T-helper 17 cell (primary cell): ENCODE measurements at places on chromosomes 7 and 10.
A peak's percentile ranks its signal among the peaks of the same experiment; 100 is the strongest.

DNA sequence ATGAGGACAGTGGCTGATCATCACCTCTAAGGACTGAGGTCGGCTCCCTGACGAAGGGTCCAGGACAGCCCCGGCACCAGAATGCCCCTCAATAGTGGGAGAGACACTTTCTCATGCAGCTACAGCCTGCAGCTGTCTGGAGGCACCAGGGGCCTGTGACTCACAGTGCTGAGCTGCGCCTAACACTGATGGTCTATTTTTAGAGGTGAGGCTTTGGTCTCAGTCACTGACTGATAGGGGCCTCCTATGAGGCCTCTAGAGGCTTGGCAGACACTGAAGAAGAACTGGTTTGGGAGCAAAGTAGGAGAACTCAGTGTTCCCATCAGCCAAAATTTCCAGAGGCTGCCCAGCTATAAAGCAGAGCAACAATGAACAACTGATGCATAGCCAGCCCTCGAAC lies 130.1 kb downstream of the COBL start:
- no peaks in the 10 kb centered on the region for H3K36me3 ChIP-seq
- H3K4me1 ChIP-seq, result no peaks in the 10 kb centered on the region
- H3K27ac ChIP-seq, result no peak overlapping the region
- no peak for DNase-seq
- H3K27me3 ChIP-seq, result peaks cover 28% of the 10 kb centered on the region

- no peak for DNase-seq
- peaks cover 4% of the 10 kb centered on the region for H3K27me3 ChIP-seq
- H3K4me1 ChIP-seq, result peaks cover 30% of the 10 kb centered on the region
- H3K27ac ChIP-seq, result peak overlapping the region; percentile 97
- peak overlapping the region; percentile 85 for H3K4me3 ChIP-seq
- H3K36me3 ChIP-seq, result no peaks in the 10 kb centered on the region
Measured at GRCh38 chr7:5557920-5558401, 134.3 kb upstream of the TNRC18 start.

- H3K36me3 ChIP-seq, result no peaks in the 10 kb centered on the region
- H3K4me1 ChIP-seq, result no peaks in the 10 kb centered on the region
- H3K27me3 ChIP-seq, result no peaks in the 10 kb centered on the region
- H3K27ac ChIP-seq, result no peak overlapping the region
Measured at GRCh38 chr10:106714734-106715555, 449.6 kb downstream of the SORCS1 start.

DNA sequence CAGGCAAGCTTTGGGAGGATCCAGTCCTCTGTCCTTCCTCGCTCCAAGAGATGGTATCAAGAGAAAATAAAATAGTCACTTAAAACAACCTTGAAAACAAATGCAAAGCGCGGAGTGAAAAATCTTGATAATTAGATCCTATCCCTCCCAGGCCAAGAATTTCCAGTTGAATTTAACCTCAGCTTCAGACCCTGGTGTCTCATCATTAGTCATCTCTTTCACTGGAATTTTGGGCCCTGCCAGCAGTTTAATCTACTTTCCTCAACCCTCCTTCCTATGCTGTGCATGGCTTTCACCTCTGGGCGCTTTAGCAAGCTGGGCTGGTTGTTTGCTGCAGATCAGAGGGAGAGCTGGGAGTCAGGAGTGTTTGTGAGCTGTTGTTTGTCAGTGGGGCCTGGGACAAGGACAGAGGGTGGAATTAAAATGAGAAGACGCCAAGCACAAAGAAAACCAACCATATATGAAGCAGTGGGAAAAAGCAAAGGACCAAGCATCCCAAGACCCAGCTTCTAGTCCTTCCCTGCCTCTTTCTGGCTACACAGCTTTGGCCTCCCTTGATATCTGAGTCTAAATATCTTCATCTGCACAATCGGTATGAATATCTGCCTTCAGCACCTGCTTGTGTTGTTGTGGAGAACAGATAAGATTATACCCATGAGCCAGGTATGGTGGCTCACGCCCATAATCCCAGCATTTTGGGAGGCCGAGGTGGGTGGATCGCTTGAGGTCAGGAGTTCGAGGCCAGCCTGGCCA lies 13.5 kb downstream of the MYOF start:
- H3K27ac ChIP-seq, result no peak overlapping the region
- no peaks in the 10 kb centered on the region for H3K27me3 ChIP-seq
- peaks cover 3% of the 10 kb centered on the region for H3K4me1 ChIP-seq
- H3K36me3 ChIP-seq, result peaks cover 2% of the 10 kb centered on the region
- H3K4me3 ChIP-seq, result no peak overlapping the region
- no peak for DNase-seq

GRCh38 chr10:29636178-29636577 lies 1.4 kb upstream of the SVIL start:
- H3K4me1 ChIP-seq, result peaks cover 43% of the 10 kb centered on the region
- H3K27ac ChIP-seq, result peak overlapping the region; percentile 97
- no peaks in the 10 kb centered on the region for H3K27me3 ChIP-seq
- DNase-seq, result no peak

- no peaks in the 10 kb centered on the region for H3K27me3 ChIP-seq
- H3K4me1 ChIP-seq, result no peaks in the 10 kb centered on the region
- H3K4me3 ChIP-seq, result no peak overlapping the region
- no peak for DNase-seq
- H3K27ac ChIP-seq, result no peak overlapping the region
Measured at GRCh38 chr7:94179466-94179865, 175.3 kb upstream of the BET1 start.

GRCh38 chr10:84293574-84294016 lies 34.8 kb upstream of the CCSER2 start:
- DNase-seq, result no peak
- no peaks in the 10 kb centered on the region for H3K4me1 ChIP-seq
- no peak overlapping the region for H3K4me3 ChIP-seq

DNA sequence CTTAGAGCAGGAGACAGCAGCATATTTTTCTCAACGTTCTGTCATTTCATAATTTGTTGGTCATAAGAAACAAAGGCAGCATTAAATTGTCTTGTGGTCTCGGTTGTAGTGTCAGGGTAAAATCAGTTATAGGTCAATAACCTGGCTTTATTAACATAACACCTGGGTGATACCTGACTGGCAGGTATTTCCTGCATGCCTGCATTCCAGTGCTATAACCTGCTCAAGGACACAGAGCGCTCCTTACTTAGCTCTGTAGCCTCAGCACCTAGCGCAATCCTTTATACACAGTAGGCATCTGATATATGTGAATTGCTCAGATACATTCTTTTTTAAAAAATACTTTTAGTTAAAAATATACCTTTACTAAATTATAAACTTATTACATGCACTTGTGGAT lies 38.9 kb upstream of the PRKG1 start:
- no peaks in the 10 kb centered on the region for H3K36me3 ChIP-seq
- no peak for DNase-seq
- H3K4me3 ChIP-seq, result no peak overlapping the region
- no peak overlapping the region for H3K27ac ChIP-seq

- peaks cover 30% of the 10 kb centered on the region for H3K27me3 ChIP-seq
- no peaks in the 10 kb centered on the region for H3K36me3 ChIP-seq
- H3K4me1 ChIP-seq, result no peaks in the 10 kb centered on the region
- DNase-seq, result no peak
- no peak overlapping the region for H3K27ac ChIP-seq
Measured at GRCh38 chr10:42951486-42952251, 125.2 kb upstream of the RET start.

- DNase-seq, result no peak
- peaks cover 4% of the 10 kb centered on the region for H3K4me1 ChIP-seq
- H3K27me3 ChIP-seq, result peaks cover 100% of the 10 kb centered on the region
- no peak overlapping the region for H3K4me3 ChIP-seq
- no peaks in the 10 kb centered on the region for H3K36me3 ChIP-seq
- no peak overlapping the region for H3K27ac ChIP-seq
Measured at GRCh38 chr10:114395366-114396022, 8.8 kb downstream of the AFAP1L2 start.

GRCh38 chr7:91344911-91345310 lies 80.7 kb downstream of the FZD1 start:
- no peak overlapping the region for H3K4me3 ChIP-seq
- no peak overlapping the region for H3K27ac ChIP-seq
- DNase-seq, result no peak
- no peaks in the 10 kb centered on the region for H3K4me1 ChIP-seq
- no peaks in the 10 kb centered on the region for H3K36me3 ChIP-seq

- H3K27me3 ChIP-seq, result peaks cover 4% of the 10 kb centered on the region
- H3K4me1 ChIP-seq, result peaks cover 3% of the 10 kb centered on the region
- H3K36me3 ChIP-seq, result peaks cover 2% of the 10 kb centered on the region
- H3K4me3 ChIP-seq, result no peak overlapping the region
- DNase-seq, result no peak
- H3K27ac ChIP-seq, result peak overlapping the region; percentile 29
Measured at GRCh38 chr7:50730446-50731400, 52.0 kb downstream of the GRB10 start.

- no peak for DNase-seq
- H3K27ac ChIP-seq, result no peak overlapping the region
- H3K36me3 ChIP-seq, result no peaks in the 10 kb centered on the region
- H3K4me1 ChIP-seq, result no peaks in the 10 kb centered on the region
- H3K27me3 ChIP-seq, result no peaks in the 10 kb centered on the region
Measured at GRCh38 chr10:24737001-24737400, 13.3 kb upstream of the ARHGAP21 start.

- H3K27ac ChIP-seq, result peak overlapping the region; percentile 73
- H3K4me1 ChIP-seq, result peaks cover 36% of the 10 kb centered on the region
- peak overlapping the region; percentile 55 for H3K4me3 ChIP-seq
- H3K36me3 ChIP-seq, result no peaks in the 10 kb centered on the region
- peaks cover 6% of the 10 kb centered on the region for H3K27me3 ChIP-seq
Measured at GRCh38 chr7:157274991-157275427, 61.8 kb upstream of the DNAJB6 start.

DNA sequence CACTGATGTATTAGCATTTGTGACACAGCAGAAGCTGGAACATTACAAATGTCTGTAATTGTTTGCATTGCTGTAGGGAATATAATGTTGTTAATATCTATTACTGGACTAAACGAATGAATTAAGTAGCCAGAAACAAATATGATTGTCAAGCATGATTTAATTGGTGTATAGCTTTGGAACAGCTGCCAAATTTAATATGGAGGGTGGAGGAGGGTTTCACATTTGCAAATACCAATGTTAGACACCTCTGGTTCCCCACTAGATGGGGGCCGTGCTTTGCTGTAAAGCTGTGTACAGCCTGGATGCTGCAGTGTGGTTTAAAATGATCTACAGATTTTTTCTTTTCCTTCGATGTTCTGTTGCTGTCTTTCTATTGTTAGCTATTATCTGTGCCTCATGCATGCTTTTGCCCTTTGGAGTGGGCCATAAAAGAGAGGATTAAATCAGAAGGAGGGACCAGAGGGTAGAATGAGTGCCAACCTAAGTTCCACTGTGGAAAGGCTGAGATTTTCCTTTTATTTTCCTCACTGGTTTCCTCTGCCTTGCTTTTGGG lies 23.1 kb downstream of the DNAJB9 start:
- H3K4me3 ChIP-seq, result no peak overlapping the region
- H3K36me3 ChIP-seq, result no peaks in the 10 kb centered on the region
- H3K4me1 ChIP-seq, result peaks cover 6% of the 10 kb centered on the region
- no peak for DNase-seq
- H3K27me3 ChIP-seq, result peaks cover 14% of the 10 kb centered on the region

GRCh38 chr10:69278446-69278963 lies at the start of gene HK1:
Gene HK1, plus strand, starts transcription at chr10:69278496.
- peaks cover 8% of the 10 kb centered on the region for H3K27me3 ChIP-seq
- DNase-seq, result no peak
- no peak within 1 kb of the TSS for H3K27ac ChIP-seq
- no peak within 1 kb of the TSS for H3K4me3 ChIP-seq
- peaks cover 5% of the 10 kb centered on the region for H3K4me1 ChIP-seq

DNA sequence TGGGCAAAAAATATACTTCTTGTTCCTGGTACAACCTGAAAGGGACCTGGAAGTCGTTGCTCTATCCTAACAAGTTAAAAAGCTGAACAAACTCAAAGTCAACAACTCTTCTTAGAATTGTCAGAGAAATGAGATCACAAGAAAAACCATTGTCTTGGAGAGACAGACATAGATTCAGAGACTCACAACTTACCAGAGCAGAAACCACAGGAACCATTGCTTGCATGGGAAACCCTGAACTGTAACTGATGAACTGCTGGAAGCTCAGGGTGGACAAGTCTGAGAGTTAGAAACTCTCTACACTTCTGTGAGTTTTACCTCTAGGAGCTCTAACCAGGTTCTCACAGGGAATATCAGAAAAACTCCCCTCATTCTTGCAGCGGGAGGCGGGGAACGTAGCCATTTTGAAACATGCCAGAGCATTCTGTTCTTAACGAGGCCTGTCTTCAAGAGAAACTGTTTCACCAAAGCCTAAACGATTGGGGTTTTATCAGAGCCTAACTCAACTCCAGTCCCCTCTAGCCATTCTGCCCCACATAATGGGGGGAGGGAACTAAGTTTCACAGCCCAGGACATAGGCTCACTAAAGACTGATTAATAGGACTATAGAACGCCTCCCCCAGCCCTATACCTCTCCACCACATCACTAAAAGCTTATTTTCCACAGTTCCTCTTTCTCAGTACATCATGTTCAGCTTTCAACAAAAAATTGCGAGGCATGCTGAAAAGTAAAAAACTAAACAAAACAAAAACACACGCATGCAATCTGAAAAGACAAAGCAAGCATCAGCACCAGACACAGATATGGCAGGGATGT lies 12.0 kb upstream of the GSDME start:
- DNase-seq, result no peak
- H3K36me3 ChIP-seq, result peaks cover 2% of the 10 kb centered on the region
- no peak overlapping the region for H3K4me3 ChIP-seq
- H3K27me3 ChIP-seq, result peaks cover 32% of the 10 kb centered on the region

DNA sequence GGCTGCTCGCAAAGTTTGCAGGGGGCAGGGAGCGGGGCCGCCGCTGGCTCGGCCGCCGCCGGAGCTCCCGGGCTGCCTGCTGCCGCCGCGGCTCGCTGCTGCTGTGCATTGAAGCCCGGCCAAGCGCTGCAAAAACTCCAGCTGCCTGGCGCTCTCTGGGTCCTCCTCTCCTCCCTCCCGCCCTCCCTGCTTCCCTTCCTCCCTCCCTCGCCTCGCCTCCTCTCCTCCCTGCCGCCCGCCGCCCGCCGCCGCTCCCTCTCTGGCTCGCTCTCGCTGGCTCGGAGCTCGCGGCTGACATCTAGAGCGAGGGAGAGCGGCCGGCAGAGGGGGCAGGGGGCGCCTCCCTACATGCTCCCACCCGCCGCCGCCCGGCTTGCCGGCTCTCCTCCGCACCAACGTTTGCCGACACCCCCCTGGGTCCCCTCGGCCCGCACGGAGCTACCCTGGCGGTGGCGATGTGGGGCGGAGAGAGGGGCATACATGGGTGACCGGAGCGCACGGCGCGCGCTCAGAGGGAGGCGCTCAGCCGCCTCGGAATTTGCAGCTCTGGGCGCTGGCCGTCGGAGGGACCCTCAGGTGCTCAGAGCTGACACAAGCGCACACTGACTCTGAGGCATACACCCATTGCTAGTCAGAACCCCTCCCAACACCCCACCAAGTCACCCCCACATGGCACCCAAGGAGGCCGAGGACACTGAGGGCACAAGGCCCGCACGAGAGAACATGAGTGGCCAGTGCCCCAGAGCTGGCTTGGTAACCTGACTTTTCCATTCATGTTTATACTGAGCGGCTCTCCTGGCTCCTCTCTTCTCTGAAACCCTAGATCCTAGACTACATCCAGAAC lies 1.2 kb upstream of the PLXNA4 start:
- peaks cover 2% of the 10 kb centered on the region for H3K36me3 ChIP-seq
- H3K4me3 ChIP-seq, result peak overlapping the region; percentile 79
- no peak for DNase-seq
- H3K27me3 ChIP-seq, result peaks cover 69% of the 10 kb centered on the region
- no peak overlapping the region for H3K27ac ChIP-seq
